ENCODE measurements at places on chromosomes 7 and 10.
A peak's percentile ranks its signal among the peaks of the same experiment; 100 is the strongest.

DNA sequence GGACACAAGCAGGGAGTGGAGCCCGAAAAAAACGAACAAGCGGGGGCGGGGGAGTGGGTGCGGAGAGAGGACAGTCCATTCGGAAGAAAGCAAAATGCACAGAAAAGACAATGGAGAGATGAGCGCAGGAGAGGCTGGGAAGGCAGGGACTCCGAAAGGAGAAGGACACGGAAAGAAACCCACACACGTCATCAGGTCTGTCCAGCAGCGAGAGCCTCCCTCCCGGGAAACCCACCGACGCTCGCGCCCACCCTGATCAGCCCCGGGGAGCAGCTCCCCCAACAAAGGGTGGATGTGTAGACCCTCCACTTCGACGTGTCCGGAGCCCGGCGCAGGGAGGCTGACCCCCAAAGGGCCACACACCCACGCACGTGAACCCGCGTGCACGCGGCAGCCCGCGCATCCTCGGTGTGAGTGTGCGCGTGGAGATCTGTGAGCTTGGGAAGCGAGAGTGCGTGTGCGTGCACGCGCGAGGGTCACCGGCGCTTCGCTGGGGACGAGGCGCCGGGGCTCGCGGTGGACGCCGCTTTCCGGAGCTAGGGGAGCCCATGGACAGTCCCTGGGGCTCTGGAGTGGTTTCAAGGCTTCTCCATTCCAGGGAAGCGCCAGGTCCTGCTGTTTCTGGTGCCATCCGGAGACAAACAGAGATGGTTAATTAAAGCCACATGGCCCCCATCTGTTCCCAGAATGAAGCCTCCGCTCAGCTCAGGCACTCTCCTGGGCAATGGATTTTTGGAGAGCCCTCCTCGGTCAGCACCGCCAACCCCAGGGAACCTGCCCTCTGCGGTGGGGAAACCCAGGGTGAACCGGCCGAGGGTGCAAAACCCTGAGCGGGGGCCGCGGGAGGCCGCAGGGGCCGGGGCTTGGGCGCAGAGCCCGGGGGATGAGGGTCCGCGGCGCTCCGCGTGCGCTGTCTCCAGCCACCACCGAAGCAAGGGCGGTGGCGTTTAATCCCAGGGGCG, 916 bp downstream of the LAMB1 start:
- peak; percentile 70 for DNase-seq

- no peak for DNase-seq
Observed at GRCh38 chr10:77500754-77501151, 136.9 kb downstream of the KCNMA1 start.

DNA sequence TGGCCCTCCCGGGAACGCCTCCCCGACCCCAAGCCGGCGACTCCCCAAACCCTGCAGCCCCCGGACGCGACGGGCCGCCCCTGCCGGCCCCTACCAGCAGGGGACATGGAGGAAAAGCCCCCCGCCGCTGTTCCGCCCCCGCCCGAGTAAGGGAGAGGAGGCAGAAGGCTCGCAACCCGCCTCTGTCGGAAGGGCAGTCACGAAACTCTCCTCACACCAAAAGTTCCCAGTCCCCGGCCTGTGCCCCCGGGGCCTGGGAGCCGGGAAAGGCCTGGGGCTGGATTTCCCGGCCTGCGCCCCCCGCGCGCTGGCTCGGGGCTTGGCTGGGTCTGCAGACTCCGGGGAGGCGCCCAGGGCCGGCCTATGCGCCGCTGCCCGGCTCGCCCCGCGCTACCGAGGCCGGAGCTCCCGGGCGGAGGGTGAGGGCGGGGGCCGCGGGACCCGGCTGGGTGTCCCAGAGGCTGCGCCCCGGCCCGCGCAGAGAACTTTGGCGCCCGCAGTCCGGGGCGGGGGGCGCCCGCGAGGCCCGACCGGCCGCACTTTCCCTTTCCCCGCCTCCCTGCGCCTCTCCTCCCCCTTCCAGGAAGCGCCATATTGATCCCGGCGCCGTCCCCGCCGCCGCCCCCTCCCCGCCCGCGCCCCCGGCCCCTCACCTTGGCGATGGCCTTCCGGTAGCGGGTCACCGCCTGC, 728 bp downstream of the PARD3 start:
- DNase-seq: peak; percentile 50

DNA sequence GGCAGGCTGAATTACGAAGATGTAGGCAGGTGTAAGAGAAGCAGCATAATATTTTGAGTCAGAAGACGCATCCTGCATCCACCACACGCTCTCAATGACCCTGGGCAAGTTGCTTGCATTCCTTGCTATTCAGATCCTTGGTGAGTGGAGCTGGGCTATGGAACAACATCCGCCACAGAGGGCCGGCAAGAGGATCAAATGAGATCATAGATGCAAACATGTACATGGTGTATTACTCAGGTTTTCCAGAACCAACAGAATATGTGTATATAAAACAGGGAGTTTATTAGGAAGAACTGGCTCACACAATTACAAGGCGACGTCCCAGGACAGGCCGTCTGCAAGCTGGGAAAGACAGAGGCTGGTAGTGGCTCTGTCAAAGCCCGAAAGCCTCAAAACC, 51.5 kb downstream of the ADAM12 start:
- DNase-seq: no peak

DNA sequence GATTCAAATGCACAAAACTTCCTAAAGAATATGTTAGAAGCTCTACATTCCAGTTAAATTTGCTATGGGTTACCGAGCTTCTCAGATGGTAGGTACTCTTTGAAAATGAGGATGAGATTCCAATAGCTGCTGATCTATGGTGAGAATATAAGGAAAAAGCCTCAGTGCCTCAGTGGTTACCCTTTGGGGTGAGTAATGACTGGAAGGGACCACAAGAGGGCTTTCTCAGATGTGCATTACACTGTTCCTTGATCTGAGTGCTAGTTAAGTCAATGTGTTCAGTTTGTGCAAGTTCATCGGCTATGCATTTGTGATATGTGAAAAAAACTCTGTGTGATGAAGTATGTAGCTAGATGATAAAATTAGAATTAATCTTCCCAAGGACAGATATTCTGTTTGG, 3.5 kb downstream of the NRCAM start:
- DNase-seq: peak; percentile 35

DNA sequence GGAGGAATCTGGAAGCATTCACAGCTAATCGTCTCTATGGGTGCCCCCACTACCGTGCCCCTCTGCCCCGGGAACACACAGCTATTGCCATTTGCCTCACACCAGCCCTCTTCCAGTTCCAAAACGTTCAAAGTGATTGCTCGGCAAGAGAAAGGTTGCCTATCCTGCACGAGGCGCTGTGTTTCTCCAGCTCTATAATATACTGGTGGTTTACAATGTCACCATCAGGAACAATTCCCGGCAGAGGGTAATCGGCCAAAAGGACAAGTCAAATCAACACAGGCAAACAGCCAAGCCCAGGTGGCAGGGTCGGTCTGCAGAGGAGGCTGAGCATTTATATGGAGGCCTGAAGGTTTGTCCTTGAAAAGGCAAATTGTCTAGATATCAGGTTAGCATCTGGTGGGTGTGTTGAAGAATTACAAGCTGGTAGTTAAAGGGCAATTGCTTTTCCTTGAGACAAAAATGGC, 29.2 kb upstream of the TNS3 start:
- no peak for DNase-seq

- DNase-seq: peak; percentile 70
Observed at GRCh38 chr10:16509996-16510395, 11.7 kb downstream of the C1QL3 start.

DNA sequence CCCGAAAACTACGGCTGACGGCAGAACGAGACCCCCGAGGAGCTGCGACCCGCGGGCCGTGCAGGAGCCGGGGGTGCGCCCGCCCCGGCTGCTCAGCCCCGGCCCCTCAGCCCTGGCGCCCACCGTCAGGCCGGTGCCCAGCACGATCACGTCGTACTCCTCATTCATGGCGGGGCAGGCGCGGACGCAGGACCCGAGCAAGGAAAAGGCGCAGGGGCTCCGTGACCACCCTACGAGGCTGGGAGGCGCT, 218 bp downstream of the GDI2 start:
- no peak for DNase-seq

- DNase-seq: no peak
Observed at GRCh38 chr7:46003161-46003560, 82.1 kb upstream of the IGFBP3 start.

- peak; percentile 28 for DNase-seq
Observed at GRCh38 chr7:20327055-20327454, 3.6 kb upstream of the ITGB8 start.

GRCh38 chr10:52334595-52334994, 20.5 kb downstream of the DKK1 start:
- DNase-seq: peak; percentile 37

DNA sequence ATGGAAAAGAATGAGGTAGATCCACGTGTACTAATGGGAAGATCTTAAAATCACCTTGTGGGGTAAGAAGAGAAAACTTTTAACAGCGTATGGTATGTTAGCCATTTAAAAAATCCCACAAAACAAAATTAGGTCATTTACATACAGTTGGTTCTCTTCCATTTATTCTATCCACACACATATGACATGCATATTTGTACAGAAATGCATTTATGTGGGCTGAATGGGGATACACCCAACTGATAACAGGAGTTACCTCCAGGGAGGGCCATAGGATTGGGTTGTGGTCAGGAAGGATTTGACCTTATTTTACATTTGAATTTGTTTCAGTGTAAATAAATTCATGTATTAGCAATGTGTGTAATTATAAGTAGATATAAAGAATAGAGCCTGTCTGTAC, 71.5 kb downstream of the MCMBP start:
- DNase-seq: no peak

GRCh38 chr7:151205730-151206129, 4.6 kb downstream of the H2BK1 start:
- DNase-seq: no peak
